ENCODE measurements at places on chromosomes 5 and 9.
A peak's percentile ranks its signal among the peaks of the same experiment; 100 is the strongest.

DNA sequence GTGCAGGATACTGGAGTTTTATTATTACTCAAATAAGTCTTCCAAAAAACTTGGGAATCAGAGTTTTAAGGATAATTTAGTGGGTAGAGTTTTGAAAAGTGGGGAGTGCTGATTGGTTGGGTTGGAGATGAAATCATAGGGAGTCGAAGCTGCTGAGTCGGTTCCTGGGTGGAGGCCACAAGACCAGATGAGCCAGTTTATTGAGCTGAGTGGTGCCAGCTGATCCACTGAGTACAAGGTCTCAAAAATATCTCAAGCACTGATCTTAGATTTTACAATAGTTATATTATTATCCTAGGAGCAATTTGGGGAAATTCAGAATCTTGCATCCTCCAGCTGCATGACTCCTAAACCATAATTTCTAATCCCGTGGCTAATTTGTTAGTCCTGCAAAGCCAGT lies 804.9 kb upstream of the SEMA6A start:
- DNase-seq = no peak

DNA sequence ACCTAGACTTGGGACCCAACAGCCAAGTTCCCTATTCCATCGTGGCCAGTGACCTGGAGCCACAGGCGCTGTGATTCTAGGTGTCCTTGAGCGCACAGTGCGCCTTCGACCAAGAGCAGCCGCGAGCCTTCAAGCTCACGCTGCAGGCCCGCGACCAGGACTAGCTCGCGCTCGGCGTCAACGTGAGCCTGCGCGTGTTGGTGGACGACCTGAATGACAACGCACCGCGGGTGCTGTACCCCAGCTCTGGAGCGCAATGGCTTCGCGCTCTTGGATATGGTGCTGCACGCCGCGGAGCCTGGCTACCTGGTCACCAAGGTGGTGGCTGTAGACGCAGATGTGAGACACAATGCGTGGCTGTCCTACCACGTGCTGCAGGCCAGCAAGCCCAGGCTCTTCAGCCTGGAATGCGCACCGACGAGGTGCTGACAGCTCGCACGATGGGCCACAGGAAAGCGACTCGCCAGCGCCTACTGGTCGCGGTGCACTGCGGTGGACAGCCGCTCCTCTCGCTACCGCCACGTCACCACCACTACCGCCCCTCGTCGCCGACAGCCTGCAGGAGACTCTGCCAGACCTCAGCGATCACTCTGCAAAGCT lies 11.4 kb downstream of the PCDHGA12 start:
- no peak for DNase-seq

DNA sequence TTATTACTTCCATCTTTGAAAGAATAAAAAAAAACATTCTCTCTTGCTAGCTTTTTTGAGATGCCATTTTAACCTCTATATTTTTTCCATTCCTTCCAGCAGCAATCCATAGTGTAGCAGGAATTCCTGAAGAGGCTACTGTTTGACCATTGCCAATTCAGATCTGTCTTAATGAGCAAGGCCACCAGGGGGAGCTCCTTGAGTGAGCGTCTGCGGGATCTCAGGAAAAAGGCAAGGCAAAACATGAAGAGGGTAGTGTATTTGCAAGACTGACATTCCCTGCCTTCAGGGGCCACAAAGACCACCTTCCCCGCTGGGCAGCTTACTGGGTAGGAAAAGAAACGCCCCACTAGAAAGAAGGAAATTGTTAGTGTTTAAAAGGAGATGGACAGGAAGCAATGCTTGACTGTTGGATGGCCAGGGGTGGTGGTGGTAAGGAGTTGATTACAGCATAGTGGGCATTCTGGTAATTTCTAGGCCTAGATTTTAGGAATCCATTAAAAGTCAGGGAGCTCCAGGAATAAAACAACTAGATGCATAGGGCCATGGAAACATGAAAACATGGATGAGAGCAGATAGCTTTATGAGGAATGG lies 206.6 kb upstream of the HAPLN1 start:
- DNase-seq = peak; percentile 6

- DNase-seq = no peak
Observed at GRCh38 chr9:93268551-93269314, 84.8 kb downstream of the WNK2 start.

DNA sequence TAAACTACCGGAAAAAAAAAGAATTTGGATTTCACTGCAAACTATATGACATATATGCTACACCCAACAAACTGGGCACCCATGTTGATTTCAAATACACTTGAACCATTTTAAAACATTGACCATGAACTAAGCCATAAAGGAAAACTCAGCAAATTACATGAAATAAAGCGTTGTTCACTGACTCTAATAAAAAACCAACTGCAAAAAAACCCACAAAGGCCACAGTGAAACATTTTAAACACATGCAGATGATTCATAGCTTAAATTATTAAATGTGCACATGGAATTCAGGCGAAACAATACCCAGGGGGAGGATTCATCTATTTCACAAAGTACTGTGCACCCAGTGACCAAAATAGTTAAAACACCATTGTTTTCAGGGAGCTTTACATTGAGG lies 33.3 kb downstream of the MTRR start:
- no peak for DNase-seq

- no peak for DNase-seq
Observed at GRCh38 chr5:160185626-160186360, 43.5 kb upstream of the FABP6 start.

DNA sequence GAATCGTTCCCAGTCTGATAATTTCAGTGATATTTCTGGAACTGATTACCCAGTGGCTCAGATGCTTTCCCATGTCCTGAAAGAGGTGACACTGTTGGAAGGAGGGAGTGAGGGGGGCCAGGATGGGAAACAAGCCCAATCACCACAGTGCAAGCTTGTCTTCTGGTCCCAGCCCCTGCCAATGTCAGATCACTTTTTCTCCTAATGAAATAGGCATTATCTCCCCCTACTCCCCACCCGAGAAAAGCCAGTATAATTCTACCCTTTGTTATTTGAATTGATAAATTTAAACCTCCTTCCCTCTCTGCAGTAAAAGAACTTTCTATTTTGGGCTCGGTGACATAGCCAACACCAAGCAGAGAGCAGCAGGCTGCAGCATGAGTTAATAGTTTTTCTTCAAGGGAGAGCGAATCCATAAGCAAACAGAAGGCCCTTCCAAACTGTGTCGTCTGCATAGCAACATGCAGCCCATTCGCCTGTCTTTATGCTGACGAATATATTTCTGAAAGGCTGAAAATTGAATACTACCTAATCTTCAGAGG lies 14.6 kb upstream of the PPP2CA start:
- peak; percentile 84 for DNase-seq

DNA sequence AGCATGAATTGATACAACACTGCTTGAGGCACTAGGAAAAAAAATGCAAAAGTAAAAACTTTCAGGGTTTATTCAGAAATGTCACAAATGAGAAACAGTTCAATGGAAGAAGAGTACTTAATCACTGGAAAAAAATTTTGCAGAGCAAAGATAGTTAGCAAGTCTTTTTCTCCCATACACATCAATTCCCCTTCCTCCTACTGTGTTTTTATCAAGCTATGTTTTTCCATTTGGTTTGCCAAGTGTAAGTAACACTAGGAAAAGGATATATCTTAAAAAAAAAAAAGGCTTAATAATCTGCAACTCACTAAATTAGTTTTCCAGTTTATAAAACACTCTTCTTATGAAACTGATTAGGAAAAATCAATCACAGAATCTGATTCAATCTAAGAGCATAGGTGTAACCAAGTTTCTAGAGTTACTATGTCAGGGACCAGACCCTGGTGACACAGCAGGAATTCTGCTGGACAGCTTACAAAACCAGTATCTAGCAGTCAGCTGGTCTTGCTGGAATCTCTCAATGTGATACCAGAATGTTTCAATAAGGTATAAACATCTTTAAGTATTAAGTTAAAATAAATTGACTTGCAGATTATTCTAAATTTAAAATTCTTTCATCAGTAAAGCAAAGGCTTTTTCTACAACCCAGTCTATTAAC lies 34.7 kb downstream of the RNF145 start:
- DNase-seq = no peak
